ENCODE measurements at places on chromosomes 6 and 20. TPM values are rescaled to one million over a fixed set of nuclear protein-coding genes. Genes with fewer than 3 reads are reported as not detected.

Gene PDE10A
- 2.4 TPM for total RNA-seq

Gene CTCFL
- 0.82 TPM for total RNA-seq

Gene FAM83B
- total RNA-seq = 6.4 TPM

Gene DAAM2
- total RNA-seq = 2.9 TPM

Gene AIF1
- total RNA-seq = 9.8 TPM

Gene PAX1
- not detected for total RNA-seq

Gene BPIFB6
- total RNA-seq = not detected

Gene CD40
- 14.5 TPM for total RNA-seq

Gene PRR18
- total RNA-seq = 0.23 TPM

DNA sequence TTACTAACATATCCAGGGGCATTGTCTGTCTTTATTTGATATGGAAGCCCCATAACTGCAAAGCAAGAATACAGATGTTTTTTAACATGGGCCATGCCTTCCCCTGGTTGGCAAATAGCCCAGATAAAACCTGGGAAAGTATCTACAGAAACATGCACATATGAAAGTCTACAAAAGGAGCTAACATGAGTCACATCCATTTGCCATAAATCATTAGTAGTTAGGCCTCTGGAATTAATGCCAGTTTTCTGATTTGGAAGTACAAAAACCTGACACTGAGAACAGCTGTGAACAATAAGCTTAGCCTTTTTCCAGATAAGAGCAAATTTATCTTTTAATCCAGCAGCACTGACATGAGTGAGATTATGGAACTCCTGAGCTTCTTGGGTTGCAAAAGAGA is 418.0 kb upstream of the IMPG1 start:
- H3K36me3 ChIP-seq = no peaks in the 10 kb centered on the region
- no peaks in the 10 kb centered on the region for H3K27me3 ChIP-seq
- H3K4me3 ChIP-seq = no peak overlapping the region

- H3K4me1 ChIP-seq = peaks cover 4% of the 10 kb centered on the region
- H3K27ac ChIP-seq = no peak overlapping the region
Observed at GRCh38 chr6:161233986-161234661, 39.7 kb downstream of the AGPAT4 start.

GRCh38 chr6:80098392-80098791 is 8.1 kb upstream of the BCKDHB start:
- no peak overlapping the region for H3K27ac ChIP-seq
- no peaks in the 10 kb centered on the region for H3K4me1 ChIP-seq
- no peaks in the 10 kb centered on the region for H3K36me3 ChIP-seq
- no peak overlapping the region for H3K4me3 ChIP-seq

DNA sequence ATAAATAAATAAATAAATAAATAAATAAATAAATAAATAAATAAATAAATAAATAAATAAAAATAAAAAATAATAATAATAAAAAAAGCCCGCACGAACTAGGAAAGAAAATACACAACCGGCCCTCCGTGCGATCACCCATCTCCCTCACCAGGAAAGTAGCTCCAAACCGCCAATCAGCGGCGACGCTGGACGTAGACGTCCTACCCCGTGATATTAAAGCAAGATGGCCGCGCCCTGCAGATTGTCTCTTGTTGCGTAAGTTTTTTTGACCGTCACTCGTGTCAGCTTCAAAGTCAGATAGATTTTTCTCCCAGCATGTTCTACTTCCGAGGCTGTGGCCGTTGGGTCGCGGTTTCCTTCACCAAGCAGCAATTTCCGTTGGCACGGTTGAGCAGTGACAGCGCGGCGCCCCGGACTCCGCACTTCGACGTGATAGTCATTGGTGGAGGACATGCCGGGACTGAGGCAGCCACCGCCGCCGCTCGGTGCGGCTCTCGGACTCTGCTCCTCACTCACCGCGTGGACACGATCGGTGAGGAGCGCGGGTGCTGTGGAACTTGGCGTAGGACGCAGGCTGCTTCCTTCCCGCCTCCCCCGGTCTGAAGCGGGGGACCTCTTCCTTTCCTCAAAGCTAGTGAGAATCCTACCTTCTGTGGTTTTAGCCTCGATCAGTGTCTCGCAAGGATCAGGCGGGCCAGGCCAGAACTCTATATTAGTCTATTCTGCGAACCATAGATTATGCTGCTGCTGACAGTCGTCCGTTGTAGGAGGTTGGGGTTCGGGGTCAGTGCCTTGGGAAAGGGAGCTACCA is at the start of gene MTO1:
TSS of gene MTO1 (plus strand) at position 201 of the 814 bp plus-strand sequence. CDS start at position 319, 118 bp downstream.
- no peaks in the 10 kb centered on the region for H3K4me1 ChIP-seq
- peak within 1 kb of the TSS; percentile 62 for H3K27ac ChIP-seq
- no peaks in the 10 kb centered on the region for H3K27me3 ChIP-seq
- DNase-seq = no peak

DNA sequence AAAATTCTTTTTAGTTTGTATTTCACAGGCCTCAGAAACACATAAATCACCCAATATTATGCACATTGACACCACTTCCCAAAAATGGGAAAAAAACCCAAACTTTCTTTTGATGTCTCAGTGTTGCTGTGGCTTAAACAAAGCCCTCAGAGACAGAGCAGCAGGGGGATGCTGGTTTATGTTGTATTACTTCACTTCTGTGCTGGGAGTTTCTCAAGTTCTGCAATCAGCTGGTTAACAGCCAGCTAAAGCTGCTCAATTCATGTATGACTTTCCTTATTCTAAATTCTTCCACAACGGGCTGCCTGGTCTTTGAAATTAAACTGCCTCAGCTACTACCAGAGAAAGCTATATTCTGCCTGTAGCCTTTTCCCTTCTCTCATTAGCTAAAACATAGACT is 5.6 kb downstream of the FILIP1 start:
- H3K4me3 ChIP-seq = no peak overlapping the region
- no peaks in the 10 kb centered on the region for H3K36me3 ChIP-seq
- no peaks in the 10 kb centered on the region for H3K4me1 ChIP-seq
- no peaks in the 10 kb centered on the region for H3K27me3 ChIP-seq

DNA sequence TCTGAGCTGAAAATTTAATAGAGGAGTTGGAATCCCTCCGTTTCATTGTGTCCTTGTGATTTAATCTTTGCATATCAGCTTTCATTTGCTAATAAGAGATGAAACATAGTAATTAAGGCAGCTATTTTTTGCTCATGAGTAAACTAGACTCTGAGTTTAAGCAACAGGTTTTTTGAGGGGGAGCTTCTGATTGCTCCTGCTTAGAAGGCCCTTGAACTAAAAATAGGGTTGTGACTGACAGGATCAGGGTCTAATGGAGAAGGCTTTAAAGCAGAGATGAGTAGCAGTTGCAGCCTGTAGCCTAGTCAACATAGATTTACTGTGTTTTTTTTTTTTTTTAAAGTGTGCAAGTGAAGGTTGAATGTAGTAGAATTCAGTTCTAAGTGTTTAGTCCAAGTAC is 17.4 kb downstream of the HSF2 start:
- no peak overlapping the region for H3K4me3 ChIP-seq
- H3K27ac ChIP-seq = no peak overlapping the region
- H3K36me3 ChIP-seq = peaks cover 25% of the 10 kb centered on the region
- no peak for DNase-seq

DNA sequence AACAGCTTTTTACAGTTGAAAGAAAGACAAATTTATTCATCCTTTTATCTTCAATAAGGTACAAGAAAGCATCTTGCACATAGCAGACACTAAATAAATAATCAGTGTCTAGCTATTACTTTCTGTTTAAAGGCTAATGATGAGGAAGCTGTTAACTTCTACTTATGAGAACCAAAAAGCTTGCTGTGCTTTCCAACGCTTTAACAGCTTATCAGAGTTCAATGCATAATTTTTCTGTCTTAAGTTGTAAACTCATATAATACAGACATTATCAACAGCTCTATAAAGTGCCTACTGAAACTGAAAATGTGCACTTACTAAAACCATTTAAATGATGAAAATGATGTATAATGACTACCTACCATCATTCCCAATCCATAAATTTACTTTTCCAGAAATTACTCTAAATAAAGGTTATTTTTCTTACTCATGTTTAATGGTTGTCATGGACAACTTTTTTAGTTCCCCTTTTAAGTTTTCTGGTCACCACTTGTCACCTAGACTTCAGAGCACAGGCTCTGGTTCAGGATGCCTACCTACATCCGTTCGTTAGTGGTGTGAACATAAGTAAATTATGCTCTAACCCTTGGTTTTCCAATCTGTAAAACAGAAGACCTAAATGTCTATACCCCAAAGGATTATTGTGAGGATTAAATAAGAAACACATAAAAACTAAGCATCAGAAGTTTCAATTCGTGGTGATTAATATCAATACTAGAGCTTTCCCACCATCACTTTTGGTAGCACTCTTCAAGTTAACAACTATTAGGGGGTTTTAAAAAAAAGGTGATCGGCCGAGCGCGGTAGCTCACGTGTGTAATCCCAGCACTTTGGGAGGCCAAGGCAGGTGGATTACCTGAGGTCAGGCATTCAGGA is 8.0 kb downstream of the PNISR start:
- no peaks in the 10 kb centered on the region for H3K27me3 ChIP-seq
- no peak overlapping the region for H3K4me3 ChIP-seq
- peaks cover 33% of the 10 kb centered on the region for H3K36me3 ChIP-seq

- DNase-seq = no peak
- H3K36me3 ChIP-seq = no peaks in the 10 kb centered on the region
- no peaks in the 10 kb centered on the region for H3K27me3 ChIP-seq
- H3K4me1 ChIP-seq = no peaks in the 10 kb centered on the region
Observed at GRCh38 chr20:19288636-19289035, 76.2 kb downstream of the SLC24A3 start.

GRCh38 chr6:168124158-168124557 is 45.1 kb upstream of the FRMD1 start:
- H3K27me3 ChIP-seq = no peaks in the 10 kb centered on the region
- H3K27ac ChIP-seq = no peak overlapping the region
- no peak overlapping the region for H3K4me3 ChIP-seq
- no peaks in the 10 kb centered on the region for H3K36me3 ChIP-seq

DNA sequence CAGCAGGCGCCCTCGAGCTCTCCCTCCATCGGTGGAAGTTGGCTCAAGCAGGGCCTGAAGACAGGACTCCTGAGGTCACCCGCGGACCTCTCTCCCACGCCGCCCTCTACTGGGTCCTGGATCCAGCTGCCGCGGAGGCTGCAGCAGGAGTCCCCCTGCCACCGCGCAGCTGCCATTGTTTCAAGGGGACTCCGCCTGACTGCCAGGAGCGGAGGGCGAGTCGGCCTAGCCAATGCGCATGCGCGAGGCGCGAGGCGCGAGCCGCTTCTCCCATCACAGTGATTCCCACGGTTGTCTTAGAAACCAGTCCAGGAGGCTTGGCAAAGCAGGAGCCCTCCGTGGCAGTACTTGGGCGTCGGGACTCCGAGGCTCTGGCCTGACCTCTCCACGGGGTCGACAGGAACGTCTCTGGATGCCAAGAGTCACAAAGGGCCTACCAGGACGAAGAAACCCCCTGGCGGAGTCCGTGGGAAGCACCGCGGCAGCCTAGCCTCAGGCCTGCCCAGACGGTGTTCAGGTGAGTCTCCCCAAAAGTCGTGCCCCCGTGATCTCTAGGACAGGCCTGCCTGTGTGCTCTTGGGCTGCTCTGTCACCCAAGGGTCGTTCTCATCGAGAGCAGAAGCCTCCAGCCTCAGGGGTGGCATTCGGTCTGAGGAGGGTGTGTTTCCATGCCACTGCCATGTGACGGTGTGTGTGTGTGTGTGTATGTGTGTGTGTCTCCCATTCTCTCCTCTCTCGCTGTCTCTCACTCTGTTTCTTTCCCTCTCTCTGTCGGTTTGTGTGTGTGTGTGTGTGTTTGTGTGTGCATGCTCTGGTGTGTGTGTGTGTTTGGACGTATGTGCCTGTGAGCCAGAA is 290.6 kb upstream of the ZNF337 start:
- no peaks in the 10 kb centered on the region for H3K36me3 ChIP-seq
- no peaks in the 10 kb centered on the region for H3K27me3 ChIP-seq
- H3K4me1 ChIP-seq = no peaks in the 10 kb centered on the region
- no peak overlapping the region for H3K27ac ChIP-seq

- no peak for DNase-seq
- 0 out of 2 replicates have a peak, but pooled peaks cover 4% of the 10 kb centered on the region for H3K27me3 ChIP-seq
- no peak overlapping the region for H3K27ac ChIP-seq
- H3K4me3 ChIP-seq = no peak overlapping the region
Observed at GRCh38 chr20:60395991-60396390, 437.8 kb downstream of the CDH26 start.

- no peak overlapping the region for H3K27ac ChIP-seq
- DNase-seq = no peak
- no peak overlapping the region for H3K4me3 ChIP-seq
- no peaks in the 10 kb centered on the region for H3K27me3 ChIP-seq
- peaks cover 2% of the 10 kb centered on the region for H3K4me1 ChIP-seq
Observed at GRCh38 chr6:107538856-107539387, 49.0 kb downstream of the SOBP start.

DNA sequence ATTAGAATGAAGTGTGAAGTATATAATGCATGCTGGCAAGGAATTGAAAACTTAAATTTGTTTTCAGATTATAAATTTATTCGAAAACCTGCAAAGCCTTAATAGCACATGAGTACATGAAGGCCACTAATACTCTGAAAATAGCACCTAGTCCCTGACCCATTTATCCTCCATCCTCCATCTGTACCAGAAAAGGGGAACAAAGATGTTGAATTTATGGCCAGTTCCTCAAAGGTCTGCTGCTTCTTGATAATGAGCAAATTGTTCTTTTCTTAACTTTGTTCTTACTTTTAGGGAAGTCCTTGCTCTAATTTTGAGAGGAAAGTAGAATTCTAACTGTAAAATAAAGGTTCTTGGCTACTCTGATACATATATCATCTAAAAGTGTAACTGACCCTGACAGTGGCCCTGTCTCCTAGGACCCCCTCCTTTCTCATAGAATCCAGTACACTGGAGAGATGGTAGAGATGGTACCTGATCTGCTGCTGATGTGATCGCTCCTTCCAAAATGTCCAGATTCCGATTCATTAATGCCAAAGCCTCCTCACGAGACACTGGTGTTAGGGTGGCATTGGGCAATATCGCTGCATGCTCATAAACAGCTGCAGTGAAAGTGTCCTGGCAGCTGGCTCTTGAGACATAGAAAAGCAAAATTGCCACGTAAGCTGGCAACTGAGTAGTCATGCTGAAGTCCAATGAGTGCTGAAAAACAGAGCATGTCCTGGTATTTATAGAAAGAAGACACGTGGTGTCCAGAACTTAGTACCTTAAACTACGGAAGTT is at the start of gene VNN1:
TSS of gene VNN1 (minus strand) at position 704 of the 783 bp plus-strand sequence. CDS start at position 684, 20 bp downstream.
- no peaks in the 10 kb centered on the region for H3K4me1 ChIP-seq
- no peak within 1 kb of the TSS for H3K27ac ChIP-seq
- no peaks in the 10 kb centered on the region for H3K36me3 ChIP-seq
- no peak for DNase-seq

GRCh38 chr20:40519918-40520317 is 169.1 kb downstream of the MAFB start:
- H3K27me3 ChIP-seq = no peaks in the 10 kb centered on the region
- H3K27ac ChIP-seq = no peak overlapping the region
- DNase-seq = no peak
- no peaks in the 10 kb centered on the region for H3K4me1 ChIP-seq
- H3K4me3 ChIP-seq = no peak overlapping the region
- no peaks in the 10 kb centered on the region for H3K36me3 ChIP-seq

GRCh38 chr6:149897855-149898744 is at the start of gene RAET1E:
Gene RAET1E (minus strand): TSS chr6:149898113. CDS start chr6:149890901, 7,212 bp downstream.
- DNase-seq = no peak
- peaks cover 4% of the 10 kb centered on the region for H3K4me1 ChIP-seq
- no peaks in the 10 kb centered on the region for H3K27me3 ChIP-seq

GRCh38 chr20:11987526-11987925 is 69.8 kb downstream of the BTBD3 start:
- DNase-seq = no peak
- no peaks in the 10 kb centered on the region for H3K27me3 ChIP-seq
- no peaks in the 10 kb centered on the region for H3K36me3 ChIP-seq
- H3K4me1 ChIP-seq = no peaks in the 10 kb centered on the region
